ENCODE measurements at places on chromosomes 11 and 22.

- no peak for DNase-seq
Measured at GRCh38 chr22:46829941-46830715, 67.7 kb downstream of the TBC1D22A start.

GRCh38 chr11:119461229-119461963 lies 38.4 kb upstream of the THY1 start:
- DNase-seq, result no peak

- DNase-seq, result no peak
Measured at GRCh38 chr11:45918962-45919675, 1.4 kb upstream of the PEX16 start.

GRCh38 chr11:110131386-110132123 lies 38.4 kb downstream of the ZC3H12C start:
- DNase-seq, result no peak

GRCh38 chr11:92300876-92301275 lies 76.3 kb downstream of the FAT3 start:
- no peak for DNase-seq

- DNase-seq, result no peak
Measured at GRCh38 chr22:21764038-21764804, 28.6 kb upstream of the YPEL1 start.

DNA sequence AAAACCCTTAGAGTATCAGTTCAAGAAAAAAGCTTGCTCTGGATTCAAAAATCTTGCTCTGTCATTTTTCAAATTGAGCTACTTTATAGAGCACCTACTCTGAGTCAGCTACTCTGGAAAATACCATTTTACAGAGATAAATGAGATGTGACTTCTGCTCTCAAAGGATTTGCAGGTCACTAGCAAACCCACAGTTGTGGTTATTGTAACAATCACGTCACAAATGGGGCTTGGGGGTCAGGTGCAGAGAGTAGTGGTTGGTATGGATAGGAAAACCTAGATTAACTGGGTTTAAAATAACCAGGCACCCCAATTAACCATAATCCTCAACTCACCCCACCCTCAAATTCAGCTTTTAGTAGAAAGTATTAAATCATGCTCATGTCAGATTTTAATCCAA lies 52.3 kb downstream of the MSANTD4 start:
- no peak for DNase-seq

DNA sequence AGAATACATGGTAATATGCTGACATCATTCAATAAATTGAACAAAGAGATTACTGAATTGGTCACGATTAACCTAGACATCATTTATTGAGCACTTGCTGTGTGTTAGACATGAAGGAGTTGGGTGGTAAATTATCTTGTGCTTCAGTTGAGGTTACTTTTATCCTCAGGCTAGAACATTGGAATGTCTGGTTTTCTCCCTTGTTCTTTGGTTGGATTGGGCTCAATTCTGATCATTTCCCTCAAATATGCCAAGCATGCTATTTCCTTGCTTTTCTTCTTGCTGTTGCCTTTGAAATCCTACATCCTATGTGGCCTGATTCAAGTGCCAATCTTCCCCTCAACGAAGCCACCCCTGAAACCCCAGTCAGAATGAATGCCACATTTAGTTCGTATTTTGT lies 65.8 kb downstream of the DEUP1 start:
- no peak for DNase-seq

DNA sequence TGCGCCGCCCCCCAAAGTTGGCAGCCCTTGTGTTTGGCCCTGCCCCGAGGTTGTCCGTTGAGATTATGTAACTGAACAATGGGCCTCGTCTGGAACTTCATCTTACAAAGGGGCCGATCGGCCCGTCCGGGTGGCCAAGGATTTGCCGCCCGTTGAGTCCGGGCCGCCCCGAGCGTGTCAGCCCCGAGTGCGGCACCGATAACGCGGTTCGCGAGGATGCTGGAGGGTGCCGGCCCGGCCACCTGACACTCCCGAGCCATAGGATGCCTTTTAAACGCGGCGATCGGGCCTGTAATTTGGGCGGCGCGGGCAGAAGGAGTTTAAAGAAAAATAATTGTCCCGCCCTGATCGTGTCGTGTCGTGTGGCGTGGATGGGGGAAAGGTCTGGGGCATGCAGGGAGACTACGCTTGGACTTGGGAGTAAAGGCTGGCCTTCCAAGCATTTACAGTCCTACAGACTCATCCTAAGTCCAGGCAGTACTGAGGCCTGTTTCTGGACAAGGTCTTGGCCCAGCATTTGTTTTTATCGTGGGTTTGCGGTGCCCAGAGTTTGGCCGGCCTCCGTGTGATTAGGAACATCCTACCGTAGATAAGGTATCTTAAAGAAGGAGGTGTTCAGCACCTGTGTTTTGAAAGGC lies 1.3 kb downstream of the WEE1 start:
- DNase-seq, result no peak

DNA sequence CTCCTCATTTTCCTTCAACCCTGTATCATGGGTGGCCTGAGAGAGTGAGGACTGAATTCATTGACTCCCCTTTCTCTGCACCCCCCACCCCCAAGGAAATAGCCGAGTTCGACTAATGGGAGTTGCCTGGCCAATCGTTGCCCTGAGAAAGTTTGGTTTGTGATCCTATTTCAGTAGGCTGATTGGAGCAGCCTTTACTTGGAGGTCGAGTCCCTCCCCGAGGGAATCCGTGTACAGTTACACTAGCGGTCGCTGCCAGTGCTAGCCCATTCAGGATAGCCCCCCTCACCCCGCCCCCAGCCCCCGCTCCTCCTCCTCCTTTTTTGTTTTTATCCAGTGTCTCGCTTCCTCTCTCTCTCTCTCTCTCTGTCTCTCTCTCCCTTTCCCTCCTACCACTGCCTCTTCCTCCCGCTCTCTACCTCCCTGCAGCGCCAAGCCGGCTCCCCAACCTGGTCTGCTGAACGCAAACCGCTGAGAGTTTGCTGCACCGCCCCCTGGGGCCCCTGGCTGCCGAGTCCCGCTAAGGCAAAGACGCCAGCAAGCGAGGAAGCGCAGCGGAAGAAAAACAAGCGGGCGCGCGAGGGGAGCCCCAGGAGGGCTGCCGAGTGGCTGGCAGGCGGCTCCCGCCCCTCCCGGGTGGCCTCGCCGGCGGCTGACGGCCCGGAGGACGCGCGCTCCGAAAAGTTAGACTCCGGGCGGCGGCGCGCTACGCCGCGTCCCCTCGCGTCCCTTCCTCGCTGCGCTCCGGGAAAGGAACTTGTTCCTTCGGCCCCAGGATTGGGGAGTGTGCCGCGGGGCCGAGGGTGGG lies at the start of gene GRAMD1B:
TSS of gene GRAMD1B (plus strand) at position 357 of the 808 bp plus-strand sequence. CDS start 524 bp downstream, outside the sequence.
- no peak for DNase-seq

DNA sequence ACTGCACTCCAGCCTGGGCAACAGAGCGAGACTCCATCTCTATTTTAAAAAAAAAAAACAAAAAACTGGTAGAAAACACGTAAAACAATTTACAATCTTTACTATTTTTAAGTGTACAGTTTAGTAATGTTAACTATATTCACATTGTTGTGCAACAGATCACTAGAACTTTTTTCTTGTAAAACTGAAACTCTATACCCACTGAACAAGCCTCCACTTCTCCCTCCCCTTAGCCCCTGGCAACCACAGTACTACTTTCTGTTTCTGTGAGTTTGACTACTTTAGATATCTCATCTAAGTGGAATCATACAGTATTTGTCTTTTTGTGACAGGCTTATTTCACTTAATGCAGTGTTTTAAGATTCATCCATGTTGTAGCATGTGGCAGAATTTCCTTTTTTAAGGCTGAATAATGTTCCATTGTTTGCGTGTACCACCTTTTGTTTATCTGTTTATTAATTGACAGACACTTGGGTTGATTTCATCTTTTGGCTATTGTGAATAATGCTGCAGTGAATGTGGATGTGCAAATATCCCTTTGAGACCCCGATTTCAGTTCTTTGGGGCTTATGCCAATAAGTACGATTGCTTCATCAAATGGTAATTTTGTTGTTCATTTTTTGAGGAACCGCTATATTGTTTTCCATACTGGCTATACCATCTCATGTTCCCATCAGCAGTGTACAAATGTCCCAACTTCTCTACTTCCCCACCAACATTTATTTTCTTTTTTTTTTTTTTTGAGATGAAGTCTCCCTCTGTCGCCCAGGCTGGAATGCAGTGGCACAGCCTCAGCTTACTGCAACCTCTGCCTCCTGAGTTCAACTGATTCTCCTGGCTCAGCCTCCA lies 11.0 kb downstream of the DDB2 start:
- DNase-seq, result no peak

DNA sequence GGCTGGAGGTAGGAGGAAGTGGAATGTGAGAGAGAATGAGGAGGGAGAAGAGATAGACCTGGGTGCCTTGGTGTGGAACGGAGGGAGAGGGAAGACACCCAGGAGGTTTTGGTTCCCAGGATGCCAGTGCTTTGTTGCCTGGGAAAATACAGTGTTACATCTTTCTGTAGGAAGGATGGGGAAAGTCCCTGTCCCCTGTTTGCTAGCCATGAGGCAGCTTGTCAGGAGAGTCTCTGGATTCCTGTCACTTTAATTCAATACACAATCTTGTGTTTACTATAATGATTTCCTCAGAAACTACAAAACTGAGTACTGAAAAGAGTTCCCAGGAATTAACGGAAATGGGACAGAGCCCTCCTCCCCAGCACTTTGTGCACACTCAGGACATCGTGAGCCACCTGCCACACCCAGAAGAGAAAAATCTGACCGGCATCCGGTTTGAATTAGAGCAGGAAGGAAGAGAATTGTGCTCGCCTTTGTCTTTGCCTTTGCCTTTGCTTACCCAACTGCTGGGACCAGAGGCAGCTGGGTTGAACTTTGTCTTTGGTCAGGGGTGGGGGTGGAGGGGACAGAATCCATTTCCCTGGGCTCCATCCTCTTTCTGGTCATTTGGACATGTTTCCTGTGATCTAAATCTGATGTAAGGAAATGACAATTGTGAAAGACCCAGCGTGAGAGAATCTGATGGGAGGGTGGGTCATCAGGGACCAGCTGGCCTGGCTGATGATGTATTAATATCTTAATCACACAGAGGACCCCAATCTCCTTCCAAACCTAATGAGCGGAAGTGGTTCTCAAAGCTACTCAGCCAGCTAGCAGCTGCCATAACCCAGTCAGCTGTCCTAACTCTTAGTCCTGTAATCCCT lies 1.3 kb upstream of the LIMK2 start:
- no peak for DNase-seq

DNA sequence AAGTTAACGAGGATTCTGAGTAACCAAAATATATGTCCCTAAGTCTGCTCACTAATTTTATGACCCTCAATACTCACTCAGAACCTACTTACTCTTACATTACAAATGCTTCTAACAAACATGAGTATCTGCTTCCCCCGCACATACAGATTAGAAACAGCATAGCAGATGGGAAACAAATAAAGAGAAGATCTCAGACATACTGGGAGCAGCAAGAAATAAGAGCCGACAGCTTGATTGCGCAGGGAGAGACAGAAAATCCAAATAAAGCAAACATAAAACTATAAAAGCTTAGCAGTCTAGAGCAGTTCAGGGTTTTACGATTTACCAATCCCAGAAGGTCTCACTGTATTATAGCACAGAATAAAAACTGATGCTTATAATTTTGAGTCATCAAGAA lies 89.1 kb upstream of the DBX1 start:
- no peak for DNase-seq

DNA sequence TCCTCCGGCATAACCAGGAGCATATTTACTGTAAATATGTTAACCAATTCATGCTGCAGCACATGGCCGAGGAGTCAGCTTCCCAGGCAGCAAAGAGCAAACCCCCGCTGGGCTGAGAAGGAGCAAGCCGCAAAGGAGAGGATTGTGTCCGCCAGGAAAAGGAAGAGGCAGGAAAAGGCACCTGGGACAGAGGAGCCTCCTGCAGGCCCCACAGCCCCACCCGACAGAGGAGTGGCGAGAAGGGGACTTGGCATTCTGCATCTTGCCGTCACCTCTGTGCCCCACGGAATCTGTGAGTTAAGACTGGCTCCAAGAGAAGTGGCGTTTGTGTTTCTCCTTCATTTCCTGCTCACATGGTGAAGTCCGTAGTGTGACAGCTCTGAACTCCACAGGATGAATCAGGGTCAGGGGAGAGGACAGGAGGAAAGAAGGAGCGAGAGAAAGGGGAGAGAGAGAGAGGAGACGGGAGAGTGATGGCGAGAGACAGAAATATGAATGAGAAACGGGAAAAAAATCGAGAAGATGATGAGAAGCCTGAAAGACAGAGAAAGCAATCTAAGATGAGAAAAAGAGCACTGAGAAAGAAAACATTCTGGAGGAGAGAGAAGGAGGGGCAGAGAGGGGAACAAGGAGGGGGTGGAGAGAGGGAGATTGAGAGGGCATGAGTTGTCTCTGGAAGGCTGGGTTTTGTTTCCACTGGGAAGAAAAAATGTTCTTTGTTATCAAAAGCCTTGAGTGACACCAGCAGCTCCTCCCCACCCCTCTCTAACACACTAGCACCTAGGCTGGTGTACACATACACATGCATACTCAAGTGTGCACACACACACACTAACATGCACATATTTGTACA lies 489.6 kb downstream of the MN1 start:
- no peak for DNase-seq

GRCh38 chr11:60240662-60241061 lies 2.3 kb downstream of the MS4A4E start:
- no peak for DNase-seq

GRCh38 chr11:79314906-79315689 lies 125.7 kb downstream of the TENM4 start:
- no peak for DNase-seq

Data from hematopoietic multipotent progenitor cell treated with erythropoietin and hydrocortisone succinate and interleukin-3 and kit ligand, for 17 days (in vitro differentiated cells).